ENCODE measurements at places on chromosomes 6 and 20.

GRCh38 chr6:136526196-136526930, 23.9 kb downstream of the MAP7 start:
- no peak for DNase-seq

DNA sequence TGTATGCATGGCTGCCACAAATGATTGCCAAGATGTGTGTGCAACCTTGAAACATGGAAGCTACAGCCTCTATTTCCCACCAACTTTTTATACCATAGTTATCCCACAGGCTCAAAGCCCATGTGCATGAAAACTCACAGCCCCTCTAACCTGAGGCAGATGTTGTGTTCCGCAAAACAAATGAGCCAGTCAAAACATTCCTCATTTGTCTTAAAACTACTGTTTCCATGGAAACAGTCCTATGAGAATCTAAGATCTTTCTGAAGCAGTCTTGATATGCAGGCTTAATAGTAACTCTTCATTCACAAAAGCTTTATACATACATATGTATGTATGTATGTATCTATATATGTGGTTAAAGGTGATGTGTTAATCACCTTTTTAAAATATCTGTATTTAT, 31.2 kb upstream of the MANEA start:
- no peak for DNase-seq

- no peak for DNase-seq
These were observed 592.0 kb upstream of the FLRT3 start for GRCh38 chr20:14929388-14929787.

GRCh38 chr20:58871533-58872102, 19.1 kb downstream of the GNAS start:
- no peak for DNase-seq

- DNase-seq: no peak
These were observed 146.8 kb downstream of the CDC5L start for GRCh38 chr6:44534291-44534690.

- DNase-seq: no peak
These were observed 21.6 kb upstream of the ZBTB2 start for GRCh38 chr6:151412909-151413308.

DNA sequence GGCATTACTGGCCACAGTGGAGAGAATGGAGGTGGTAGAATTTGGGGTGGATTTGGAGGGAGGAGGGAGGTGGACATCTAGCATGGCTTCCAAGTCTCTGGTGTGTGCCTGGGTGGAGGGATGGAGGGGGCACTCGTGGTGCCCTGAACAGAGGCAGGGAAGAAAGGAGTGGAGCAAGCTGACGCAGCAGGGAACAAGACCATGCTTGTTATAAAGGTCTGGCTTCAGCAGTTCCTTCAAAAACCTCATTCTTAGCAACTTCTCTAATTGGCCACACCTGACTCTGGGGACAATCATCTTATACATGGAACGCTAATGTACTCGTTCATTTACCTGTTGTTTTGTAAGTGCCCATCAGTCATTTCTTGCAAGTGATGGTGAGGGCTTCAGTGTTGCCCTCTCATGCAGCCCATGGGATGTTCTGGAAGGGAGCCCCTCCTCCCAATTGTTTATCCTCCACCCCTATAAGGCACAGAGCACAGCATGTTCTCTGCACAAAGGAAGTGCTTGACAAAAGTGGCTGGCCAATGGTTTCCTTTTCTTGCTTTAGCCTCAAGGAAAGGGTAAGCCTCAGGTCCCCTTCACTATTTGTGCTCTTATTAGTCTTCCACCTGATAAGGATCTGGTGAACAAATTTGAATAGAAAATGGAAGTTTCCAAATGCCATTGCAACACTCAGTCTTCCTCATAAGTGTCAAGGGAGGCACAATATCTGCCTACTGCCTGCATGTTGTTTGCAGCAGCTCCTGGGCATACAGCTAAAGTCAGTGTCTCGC, 39.3 kb downstream of the GFOD1 start:
- no peak for DNase-seq

DNA sequence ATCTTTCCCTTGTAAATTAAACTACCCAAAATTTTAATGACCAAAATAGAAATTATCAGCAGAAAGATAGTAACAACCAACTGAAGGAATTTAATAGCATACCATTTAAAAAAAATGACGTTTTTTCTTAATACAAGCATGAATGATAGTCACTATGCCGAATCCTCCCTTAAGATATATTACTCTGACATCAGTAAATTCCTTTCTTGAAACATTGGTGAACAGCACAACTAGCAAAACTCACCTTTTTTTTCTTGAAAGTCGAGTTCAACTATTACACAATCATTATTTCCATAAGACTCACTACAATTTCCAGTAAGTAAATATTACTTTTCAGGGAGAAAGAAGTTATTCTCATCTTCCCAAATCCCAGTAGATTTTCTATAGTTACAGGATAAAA, 433.2 kb downstream of the GRIK2 start:
- no peak for DNase-seq
